ENCODE measurements at places on chromosomes 13 and 19.

DNA sequence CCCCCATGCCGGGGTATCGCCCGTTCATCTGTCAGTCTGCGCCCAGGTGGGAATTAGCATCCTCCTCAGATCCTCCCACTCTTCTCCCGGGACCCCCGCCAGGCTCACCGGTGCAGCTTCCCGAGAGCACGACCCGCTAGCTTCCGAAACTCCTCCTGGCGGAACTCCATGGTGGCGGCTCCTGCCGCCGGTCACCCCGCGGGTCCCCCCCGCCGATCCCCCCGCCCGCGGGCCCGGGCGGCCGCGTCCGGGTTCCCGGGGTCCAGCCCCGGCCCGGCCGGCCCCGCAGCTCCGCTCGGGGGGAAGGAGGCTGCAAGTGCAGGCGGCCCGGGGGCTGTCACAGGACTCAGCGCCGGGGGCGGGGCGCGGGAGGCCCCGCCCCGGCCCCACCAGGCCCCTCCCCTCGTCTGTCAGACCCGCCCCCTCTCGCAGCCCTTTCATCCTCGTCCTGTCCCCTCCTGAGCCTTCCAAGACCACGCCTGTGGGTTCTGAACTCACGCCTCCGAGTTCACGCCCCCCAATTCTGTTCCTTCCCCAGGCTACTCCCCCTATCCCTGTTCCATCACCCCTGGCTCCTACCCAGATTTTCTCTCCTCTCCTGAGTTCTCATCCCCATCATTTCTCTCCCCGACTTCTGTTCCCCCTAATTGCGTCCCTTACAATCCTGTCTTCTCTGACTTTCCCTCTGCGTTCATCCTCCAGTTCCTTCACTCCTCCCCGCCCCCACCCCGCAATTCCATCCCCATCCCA is at the start of gene SLC17A7:
Gene SLC17A7, minus strand, starts transcription at position 318 of the 750 bp plus-strand sequence. Its CDS starts 148 bp downstream, at position 170.
- no peak for DNase-seq

GRCh38 chr13:39538816-39539790 is 63.9 kb downstream of the LHFPL6 start:
- DNase-seq, result no peak

DNA sequence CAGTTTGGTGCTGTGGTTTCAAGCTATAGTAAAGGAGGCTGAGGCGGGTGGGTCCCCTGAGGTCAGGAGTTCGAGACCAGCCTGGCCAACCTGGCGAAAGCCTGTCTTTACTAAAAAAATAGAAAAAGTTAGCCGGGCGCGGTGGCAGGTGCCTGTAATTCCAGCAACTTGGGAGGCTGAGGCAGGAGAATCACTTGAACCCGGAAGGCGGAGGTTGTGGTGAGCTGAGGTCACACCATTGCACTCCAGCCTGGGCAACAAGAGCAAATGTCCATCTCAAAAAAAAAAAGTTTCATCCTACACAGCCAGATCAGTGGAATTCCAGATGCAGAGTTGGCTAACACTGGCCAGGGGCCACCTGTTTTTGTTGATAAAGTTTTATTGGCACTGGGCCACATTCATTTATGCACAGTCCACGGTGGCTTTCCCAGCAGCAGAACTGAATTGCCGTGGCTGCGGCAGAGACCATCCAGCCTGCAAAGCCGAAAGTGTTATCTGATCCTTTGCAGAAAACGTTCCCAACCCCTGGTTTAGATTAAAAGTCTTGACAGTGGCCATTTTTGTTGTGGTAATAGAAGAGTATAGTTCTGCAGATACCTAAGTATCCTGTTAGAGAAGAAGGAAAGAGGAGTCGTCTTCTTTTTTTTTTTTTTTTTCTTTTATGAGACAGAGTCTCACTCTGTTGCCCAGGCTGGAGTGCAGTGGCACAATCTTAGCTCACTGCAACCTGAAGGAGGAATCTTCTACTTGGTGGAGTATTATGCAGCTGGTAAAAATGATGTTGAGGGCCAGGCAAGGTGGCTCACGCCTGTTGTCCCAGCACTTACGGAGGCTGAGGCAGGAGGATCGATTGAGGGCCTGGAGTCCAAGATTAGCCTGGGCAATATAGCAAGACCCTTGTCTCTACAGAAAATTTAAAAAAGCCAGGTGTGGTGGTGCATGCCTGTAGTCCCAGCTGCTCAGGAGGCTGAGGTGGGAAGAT is 8.7 kb downstream of the NCLN start:
- DNase-seq, result no peak

- no peak for DNase-seq
Observed at GRCh38 chr13:26513931-26514330, 43.6 kb upstream of the WASF3 start.

DNA sequence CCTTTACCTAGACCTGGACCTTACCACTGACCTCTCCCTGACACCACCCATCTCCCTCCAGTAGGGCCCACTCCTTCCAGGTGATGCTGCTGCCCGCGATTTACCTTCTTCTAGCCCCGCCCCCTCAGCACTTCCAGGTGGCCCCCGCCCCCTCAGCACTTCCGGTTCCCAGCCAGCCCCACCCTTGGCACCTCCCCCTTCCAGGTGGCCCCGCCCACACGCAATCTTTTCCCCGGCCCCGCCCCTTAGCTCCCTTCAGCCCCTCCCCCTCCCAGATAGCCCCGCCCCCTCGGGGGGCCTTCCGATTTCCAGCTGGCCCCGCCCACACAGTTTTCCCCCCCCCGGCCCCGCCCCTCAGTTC is 586 bp downstream of the LIG1 start:
- DNase-seq, result peak; percentile 91

GRCh38 chr19:37966662-37967231 is 59.7 kb downstream of the SIPA1L3 start:
- DNase-seq, result no peak

- no peak for DNase-seq
Observed at GRCh38 chr13:45040173-45040572, 50.8 kb downstream of the GPALPP1 start.

- no peak for DNase-seq
Observed at GRCh38 chr13:51628059-51628852, 44.0 kb downstream of the WDFY2 start.

DNA sequence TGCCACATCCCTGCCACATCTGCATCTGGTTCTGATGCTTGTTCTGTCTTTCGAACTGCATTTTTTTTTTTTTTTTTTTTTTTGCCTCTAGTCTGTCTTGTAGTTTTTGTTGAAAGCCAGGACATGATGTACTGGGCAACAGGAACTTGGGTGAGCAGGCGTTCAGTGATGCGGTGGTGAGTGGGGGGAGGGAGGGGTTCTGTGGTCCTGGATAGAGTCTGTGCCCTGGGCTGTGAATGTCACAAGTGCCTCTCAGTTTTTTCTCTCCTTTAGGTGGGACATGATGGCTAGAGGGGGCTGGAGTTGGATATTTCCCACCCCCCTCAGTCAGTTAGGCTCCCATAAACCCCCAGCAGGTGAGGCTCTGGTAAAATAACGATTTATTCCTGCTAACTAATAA is 3.5 kb downstream of the CEACAM4 start:
- DNase-seq, result no peak

GRCh38 chr19:5700455-5701092 is 10.5 kb downstream of the RPL36 start:
- DNase-seq, result no peak

DNA sequence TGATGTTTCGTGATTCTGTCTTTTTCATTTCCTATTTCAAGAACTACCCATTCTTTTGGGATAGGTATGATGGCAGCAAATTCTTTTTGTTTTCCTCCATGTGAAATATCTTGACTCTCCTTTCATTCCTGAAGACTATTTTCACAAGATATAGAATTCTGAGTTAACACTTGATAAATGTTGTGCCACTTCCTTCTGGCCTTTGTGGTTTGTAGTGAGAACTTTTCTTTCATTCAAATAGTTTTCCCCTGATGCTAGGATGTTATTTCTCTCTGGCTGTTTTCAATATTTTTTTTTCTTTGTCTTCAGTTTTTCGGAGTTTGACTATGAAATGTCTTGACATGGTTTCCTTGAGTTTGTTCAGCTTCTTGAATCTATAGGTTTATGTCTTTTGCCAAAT is 8.3 kb upstream of the TUBGCP3 start:
- DNase-seq, result no peak

GRCh38 chr19:377801-378581 is 31.0 kb downstream of the C2CD4C start:
- no peak for DNase-seq

DNA sequence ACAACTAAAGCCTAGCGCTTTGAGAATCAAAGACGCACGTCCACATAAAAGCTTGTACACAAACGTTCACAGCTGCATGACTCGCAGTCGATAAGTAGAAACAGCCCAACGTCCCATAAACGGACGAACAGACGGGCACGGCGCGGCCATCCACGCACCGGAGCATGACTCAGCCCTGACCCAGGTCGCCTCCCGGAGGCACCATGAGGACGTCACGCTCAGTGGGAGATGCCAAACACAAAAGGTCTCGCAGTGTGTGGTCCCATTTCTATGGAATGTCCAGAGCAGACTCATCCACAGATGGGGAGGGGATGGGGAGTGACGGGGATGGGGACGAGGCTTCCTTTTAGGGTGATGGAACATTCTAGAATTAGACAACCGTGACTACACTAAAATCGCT is 9.4 kb downstream of the POLRMT start:
- DNase-seq, result no peak

- DNase-seq, result peak; percentile 68
Observed at GRCh38 chr13:113209759-113210421, 477 bp downstream of the CUL4A start.

DNA sequence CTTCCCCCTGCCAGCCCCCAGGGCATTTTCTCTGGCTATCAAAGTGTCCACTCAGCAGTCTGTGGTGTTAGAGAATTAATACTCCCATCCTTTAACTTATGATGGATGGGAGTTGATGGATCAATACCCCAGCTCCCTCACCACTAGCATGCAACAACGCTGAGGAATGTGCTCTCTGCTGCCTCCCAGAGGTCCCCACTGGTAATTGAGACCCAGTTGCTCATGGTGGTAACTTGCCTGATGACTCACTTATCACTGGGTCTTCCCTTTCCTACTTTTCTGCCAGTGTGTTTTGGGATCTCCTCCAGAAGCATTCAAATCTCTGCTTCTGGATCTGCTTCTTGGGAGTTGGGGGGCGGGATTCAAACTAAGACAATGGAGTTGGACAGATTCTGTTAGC is 20.3 kb upstream of the CACNA1A start:
- no peak for DNase-seq

DNA sequence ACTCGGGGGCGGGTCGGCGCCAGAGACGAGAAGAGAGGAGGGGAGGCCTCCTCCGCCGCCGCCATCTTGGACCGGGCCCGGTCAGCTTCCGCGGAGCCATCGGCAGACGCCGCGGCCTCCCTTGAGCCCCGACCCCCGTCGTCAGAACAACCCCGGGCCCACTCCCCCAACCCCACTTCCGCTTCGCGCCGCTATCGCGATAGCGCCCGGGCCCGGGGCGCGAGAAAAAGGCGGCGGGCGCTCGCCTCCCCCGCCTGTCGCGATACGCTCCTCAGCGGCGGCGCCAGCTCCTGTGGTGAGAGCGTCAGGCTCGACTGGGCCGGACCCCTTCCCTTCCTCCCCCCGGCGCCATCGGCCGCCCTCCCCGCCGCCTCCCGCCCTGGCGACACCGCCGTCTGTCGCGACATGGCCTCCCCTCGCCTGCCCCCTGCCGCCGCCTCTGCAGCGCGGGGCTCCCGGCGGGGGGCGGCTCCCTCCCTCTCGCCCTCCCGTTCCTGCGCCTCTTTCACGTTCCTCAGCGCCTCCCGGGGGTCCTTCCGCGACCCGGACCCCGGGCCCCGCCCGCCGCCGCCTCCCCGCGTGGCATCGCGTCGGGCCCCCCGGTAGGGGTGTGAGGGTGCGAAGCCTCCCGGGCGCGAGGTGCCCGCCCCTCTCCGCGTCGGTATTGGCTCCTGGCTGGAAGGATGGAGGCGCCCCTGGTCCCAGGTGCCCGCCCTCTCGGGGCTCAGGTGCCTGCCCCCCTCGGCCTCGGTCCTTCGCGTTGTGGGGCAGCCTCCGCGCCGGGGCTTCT is at the start of gene CNOT3:
Gene CNOT3, plus strand, starts transcription at position 64 of the 790 bp plus-strand sequence. CDS start 5,217 bp downstream, outside the sequence.
- peak; percentile 41 for DNase-seq

DNA sequence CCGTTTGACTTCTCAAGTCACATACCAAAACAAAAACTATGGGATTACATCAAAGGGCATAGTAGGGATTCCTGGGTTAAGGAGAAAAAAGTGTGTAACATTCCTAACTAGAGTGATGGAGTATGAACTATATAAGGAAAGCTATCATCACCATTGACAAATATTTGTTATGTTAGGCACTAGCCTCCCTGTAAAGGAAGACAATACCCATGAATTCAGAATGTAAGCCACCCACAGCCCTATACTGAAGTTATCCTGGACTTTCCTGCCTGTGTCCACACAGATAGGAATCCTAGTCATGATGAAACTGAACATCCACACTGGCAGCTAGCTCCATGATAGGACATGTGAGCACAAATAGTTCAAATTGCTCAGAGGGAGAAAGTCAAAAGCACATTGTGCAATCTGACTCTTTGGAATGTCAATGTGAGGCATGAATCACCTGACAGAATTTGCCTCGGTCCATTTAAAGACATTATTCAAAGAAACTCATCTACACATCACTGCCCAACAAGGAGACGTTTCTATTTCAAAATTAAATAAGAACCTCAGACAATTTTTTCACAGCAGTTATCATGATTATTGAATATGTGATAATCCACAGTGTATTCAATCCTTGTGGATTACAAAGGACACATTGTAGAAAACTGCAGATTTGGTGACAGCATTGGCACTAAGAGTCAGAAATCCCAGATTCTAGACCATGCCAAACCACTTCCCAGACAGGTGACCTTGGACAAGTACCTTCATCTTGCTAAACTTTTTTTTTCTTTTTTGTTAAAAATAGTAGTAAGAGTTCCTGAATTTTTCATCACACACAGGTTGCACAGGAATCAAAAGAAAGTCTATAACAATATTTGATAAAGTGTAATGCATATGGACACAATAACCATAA is 529.3 kb downstream of the IRS2 start:
- no peak for DNase-seq

DNA sequence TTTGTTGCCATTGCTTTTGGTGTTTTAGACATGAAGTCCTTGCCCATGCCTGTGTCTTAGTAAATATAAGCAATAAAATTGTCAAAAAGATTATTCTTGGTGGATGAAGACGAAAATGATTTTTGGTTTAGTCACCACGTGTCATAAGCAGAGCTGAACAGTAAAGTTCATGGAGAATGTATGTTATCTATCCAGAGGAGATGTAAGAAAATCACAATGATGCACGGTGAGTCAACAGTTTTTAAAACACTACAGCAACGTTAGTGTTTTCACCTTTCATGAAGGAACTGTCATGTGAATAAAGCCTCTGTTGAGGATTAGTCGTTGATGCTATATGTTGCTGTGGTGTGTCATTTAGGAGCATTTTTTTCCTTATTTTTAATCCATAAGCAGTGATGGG is 137.6 kb downstream of the GPC6 start:
- no peak for DNase-seq

DNA sequence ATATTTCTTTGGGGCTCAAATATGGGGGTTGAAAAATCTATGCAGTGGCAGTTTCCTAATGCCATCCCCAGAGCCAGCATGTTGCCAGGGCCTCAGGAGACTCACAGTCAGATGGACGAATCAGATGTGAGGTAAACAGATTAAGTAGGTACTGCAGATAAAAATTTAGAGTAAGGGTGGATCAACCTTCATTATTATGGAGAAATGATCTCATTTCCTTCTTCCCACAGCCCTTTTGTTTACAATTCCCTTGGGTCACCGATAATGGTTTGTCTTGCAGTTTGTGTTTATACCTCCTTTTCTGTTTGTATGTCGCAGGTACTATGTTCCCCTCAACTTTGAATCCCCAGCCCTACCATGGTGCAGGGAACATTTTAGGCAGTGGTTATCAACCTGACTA is 20.0 kb downstream of the DIAPH3 start:
- no peak for DNase-seq

- DNase-seq, result no peak
Observed at GRCh38 chr19:32497391-32497790, 83.6 kb upstream of the PDCD5 start.

GRCh38 chr13:49303533-49304252 is 56.0 kb downstream of the CDADC1 start:
- no peak for DNase-seq

Data from activated CD8-positive, alpha-beta memory T cell treated with anti-CD3 and anti-CD28 coated beads, Interleukin-2, amount 50 U/mL, for 4 hours (primary cell).